ENCODE measurements at places on chromosomes 16 and 17.

GRCh38 chr16:73237601-73238000 lies 189.7 kb upstream of the ZFHX3 start:
- no peak for DNase-seq

DNA sequence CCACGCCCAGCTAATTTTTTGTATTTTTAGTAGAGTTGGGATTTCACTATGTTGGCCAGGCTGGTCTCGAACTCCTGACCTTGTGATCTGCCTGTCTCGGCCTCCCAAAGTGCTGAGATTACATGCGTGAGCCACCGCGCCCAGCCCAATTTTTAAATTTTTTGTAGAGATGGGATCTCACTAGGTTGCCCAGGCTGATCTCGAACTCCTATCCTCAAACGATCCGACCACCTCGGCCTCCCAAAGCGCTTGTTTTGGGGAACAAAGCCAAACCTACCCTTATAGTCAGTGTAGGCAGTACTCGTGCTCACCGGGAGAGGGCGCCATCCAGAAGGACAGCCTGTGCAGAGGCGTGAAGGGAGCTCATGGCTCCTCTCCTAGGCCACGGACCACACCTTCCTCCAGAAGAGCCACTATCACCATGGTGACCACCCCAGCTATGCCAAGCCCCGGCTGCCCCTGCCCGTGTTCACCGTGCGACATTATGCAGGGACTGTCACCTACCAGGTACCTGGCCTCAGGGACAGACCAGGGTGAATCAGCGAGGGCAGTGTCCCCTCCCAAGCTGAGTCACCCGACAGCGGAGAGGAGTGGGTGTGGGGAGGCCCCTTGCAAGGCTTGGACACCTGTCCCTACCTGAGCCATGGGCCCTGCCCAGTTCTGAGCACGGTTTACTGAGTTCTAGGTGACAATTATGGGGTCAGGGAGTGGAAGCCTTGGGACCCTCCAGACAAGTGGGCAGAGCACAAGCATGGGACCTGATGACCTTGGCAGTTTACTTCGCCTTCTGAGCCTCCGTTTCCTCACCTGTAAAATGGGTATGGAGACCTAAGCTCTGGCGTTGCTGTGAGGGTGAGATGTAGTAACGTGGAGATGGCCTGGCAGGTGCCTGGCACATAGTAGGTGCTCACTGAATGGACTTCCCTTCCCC lies 13.7 kb downstream of the MYO15B start:
- no peak for DNase-seq

DNA sequence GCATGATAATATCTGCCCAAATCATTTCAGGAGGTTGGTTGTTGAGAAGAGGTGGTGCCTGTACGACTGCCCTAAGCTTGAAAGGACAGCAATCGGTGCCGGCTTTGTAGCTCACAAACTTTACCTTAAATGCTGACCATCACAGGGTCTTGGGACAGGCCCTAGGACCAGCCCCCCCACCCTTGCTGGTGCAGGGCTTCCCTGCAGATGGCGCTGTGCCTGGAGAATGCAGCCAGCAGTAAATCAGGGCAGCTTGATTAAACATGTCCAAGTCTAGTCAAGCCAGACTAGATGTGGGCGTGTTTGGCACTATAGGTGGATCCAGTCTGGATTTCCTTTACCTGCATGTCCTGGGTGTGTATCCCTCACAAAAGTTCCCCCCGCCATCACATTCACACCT lies 135.5 kb upstream of the CRHR1 start:
- DNase-seq: no peak

- DNase-seq: no peak
Measured at GRCh38 chr17:67133161-67133560, 88.8 kb downstream of the CACNG1 start.

- DNase-seq: no peak
Measured at GRCh38 chr16:48971571-48972077, 310.0 kb downstream of the CBLN1 start.

DNA sequence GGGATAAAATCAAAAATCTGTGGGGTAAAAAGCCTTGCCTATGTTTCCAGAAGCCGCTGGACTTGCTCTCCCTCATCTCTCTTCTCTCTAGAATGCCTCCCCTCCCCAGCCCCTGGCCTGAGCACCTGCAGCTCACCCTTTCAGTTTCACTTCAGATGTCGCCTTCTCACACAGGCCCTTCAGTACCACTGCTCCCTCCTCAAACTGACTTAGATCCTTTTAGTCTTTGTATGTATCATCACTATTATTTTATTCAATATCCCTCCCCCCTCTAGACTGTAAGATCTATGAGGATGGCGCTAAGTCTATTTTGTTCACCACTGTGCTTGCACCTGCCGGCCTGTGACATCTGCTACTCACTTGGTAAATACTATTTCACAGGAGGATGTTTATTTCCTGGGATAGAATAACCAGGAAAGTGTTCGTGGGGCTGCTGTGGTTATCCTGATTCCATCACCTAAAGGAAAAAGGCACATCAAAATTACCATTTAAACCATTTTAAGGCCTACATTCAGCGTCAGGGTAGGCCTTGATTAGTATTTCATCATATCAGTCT lies 122.3 kb downstream of the MRTFB start:
- DNase-seq: no peak

- no peak for DNase-seq
Measured at GRCh38 chr17:82055023-82055964, 3.6 kb downstream of the GPS1 start.

DNA sequence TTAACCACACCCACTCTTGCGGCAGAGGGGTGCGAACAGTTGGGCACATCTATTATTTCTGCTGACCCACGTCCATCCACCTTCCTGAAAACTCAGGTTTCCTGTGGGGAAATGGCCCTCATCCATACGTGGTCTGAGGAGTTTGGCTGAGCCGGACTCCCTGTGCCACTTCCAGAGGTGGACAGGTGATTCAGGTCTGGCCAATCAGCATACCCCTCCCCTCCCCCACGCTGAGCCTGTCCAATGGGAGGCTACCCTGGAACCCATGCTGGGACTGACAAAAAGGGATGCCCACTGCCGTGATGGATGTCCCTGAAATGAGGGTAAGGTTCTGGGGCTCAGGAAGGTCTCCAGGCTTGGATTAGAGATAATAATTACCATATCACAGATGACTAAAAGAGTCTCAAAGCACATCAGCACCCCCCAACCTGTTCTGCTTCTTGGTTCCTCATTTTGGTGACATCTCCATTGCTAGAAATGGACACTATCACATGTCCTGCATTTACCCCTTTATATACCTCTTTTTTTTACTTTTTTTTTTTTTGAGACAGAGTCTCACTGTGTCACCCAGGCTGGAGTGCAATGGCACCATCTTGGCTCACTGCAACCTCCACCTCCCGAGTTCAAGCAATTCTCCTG lies 5.3 kb upstream of the MAPK7 start:
- no peak for DNase-seq

DNA sequence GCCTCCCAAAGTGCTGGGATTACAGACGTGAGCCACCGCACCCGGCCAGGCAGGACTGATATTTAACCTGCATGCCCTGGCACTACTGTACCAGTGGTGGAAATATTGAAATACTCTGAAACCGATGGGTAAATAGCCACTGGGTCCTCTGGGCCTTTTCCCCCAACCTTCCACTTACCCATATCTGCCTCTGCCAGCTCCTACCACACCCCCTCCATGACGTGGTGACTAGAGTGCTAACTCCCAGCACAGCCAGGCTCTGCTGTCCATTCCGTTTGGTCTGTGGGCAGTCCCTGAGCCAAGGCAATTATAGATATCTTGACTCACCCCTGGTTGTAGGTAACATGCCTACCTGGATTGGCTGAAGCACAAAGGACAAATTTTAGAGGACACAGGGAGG lies 187.8 kb downstream of the PRKCB start:
- no peak for DNase-seq

DNA sequence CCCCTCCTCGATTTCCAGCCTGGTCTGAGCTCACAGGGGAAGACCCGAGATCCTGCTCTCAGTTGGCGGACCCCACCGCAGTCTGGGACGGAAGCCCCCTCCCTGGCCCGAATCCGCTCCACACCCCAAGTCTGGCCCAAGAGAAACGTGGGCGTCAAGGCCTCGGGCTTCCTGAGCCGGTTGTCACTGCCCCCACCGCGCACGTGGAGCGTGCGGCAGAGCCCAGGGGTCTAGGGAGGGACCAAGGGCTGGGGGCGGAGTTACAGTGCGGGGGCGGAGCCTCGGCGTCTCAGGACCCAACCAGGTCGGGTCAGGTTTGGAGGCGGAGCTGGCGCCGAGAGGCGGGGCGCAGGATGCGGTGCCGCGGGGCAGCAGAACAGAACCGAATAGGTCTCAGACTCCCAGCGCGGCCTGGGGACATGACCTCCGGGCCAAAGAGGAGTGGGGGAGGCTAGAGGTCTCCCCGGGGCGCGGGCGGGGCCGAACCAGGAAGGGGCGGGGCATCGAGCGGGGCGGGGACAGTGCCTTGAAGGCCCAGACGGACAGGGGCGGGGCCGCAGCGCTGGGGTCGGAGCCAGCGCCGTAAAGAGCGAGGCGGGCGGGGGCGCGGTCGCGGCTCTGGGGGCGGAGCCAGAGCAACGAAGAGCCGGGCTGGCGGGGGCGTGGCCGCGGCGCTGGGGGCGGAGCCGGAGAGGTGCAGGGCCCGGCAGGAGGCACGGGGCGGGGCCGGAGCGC lies 431 bp upstream of the ZFPM1 start:
- peak; percentile 35 for DNase-seq

DNA sequence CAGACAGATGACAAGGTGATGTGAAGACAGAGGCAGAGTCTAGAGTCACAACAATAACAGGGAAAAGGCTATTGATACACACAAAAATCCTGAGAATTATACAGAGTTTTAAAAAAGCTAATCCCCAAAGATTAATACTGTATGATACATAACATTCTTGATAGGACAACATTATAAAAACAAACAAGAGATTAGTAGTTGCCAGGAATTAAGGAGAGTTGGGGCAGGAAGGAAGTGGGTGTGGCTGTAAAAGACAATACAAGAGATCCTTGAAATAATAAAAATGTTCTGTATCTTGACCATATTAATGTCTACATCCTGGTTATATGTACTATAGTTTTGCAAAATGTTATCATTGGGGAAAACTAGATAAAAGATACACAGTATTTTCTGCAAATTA lies 309.5 kb upstream of the PMFBP1 start:
- DNase-seq: no peak

DNA sequence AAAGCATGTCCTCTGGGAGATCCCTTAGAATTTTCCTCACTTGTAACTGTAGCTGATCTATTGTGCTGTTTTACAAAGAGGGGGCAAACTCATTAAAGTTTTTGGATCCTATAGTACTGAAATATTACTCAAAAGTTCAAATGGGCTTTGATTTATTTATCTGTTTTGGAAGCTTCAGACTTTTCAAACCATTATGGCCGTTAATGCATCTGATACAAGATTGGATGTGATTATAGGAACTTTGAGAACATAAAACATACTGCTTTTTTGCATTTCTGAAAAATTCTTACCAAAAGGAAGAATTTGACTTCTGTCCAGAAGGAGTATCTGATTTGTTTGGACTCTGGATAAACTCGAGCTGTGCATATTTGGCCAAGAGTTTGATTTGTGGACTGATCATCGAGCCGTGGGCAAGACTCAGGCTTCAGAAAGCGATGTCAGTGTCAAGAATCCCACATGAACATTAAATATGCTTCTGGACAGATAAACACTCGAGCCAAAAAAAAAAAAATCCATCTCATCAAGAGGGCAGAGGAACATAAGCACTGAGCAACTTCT lies 8.2 kb upstream of the MARCHF10 start:
- DNase-seq: no peak

DNA sequence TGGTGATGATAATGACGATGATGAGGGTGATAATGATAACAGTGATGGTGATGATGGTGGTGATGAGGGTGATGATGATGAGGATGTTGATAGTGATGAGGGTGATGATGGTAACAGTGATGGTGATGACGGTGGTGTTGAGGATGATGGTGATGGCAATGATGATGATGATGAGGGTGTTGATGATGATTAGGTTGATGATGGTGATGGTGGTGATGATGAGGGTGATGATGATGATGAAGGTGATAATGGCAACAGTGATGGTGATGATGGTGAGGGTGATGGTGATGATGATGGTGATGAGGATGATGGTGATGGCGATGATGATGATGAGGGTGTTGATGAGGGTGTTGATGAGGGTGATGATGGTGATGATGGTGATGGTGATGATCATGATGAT lies 93.8 kb upstream of the ZNF469 start:
- no peak for DNase-seq

GRCh38 chr16:27625050-27625697 lies 75.2 kb downstream of the KATNIP start:
- DNase-seq: no peak

DNA sequence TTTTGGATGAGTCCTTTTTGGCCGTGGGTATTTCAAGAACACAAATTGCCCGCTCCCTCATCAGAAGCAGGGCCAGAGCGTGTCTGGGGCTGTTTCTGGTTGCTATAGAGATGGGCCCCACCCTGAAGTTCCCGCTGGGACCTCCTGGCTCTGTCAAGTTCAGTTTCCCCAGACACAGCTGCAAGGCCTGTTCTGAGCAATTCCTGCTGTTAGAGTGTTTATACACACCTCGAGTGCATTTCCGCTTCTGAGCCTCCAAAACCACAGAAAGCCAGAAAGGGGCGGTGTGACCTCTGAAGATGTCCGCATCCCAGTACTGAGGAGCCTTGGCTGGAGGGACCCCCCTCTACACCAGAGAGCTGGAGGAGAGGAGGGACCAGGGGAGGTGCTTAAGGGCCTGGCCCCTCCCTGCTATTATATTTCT lies 9.3 kb upstream of the WBP2 start:
- no peak for DNase-seq

DNA sequence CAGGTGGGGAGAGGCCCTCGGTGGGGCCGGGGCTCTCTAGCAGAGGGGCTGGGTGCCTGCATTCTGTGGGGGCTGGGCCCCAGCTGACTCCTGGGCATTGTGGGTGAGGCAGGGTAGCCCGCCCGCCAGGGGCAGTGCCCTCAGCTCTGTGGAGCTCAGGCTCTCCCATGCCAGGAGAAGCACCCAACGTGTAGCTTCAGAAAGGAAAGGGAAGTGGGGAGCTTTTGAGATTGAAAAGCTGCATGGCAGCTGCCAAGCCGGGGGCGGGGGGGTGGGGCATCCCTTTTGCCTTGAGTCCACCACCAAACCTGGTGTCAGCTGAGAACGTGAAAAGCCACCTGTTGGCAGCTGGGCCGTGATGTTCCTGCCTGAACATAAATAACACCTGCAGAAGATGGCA lies 192.1 kb upstream of the CIBAR2 start:
- DNase-seq: no peak

GRCh38 chr16:77849646-77850258 lies 61.4 kb downstream of the VAT1L start:
- no peak for DNase-seq

DNA sequence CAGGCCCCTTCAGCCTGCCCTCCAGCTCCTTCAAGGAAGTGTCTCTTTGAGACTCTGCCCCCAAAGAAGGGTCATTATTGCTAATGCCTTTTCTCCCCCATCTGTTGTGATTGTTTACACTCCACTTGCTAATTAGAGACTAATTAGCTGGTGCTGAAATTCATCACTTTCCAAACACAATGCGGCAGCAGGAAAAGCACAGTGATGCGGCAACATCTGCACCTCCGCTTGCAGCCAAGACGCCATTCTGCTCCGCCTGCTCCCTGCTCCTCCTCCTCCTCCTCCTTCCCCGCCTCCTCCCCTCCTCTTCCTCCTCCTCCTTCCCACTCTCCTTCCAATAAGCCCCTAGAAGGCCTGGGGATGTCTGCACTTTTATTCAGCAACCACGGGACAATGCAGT lies 110.5 kb downstream of the SDK2 start:
- DNase-seq: no peak
